Pancreas (tissue), 10 donors: ENCODE measurements at places on chromosomes 5 and 9. TPM values are rescaled to one million over a fixed set of nuclear protein-coding genes. Genes with fewer than 3 reads are reported as not detected.

DNA sequence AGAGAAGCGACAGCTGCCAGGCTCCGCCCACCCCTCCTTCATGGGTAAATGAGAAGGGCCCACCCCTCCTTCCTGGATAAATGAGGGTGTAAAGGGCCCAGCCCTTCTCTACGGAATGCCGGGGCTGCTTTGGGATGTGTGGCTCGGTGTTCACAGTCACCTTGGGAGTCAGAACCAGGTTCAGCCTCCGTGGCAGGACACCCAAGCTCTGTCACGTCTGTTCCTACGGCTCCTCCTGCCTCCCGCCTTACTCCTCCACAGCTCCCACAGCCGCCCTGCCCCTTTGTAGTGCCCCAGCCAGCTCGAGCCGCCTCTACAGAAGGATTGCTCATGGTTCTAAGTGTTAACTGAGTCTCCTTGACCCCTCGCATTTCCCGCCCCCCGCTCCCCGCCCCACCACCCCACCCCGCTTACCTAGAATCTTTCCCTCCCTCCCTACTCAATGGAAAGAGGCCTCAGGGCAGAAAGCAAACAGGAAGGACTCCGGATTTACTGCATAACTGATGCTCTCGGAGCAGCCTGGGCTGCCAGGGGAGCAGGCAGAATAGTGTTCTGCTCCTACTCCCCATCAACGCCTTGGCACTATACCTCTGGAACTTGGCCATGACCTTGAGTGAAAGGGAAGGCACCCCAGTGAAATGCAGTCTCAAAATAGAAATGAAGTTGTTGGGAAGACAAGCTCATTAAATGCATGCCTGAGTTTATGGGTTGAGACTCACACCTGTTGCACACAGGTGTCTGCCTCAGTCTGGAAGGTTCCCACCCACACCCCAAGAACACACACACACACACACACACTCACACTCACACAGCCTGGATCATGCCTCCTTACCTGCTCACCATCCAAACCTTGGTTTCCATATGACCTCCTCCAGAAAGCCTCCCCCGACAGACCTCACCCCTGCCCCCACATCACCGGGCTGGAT lies 59.6 kb downstream of the NEURL1B start:
- H3K27ac ChIP-seq = no peak overlapping the region
- H3K4me1 ChIP-seq = no peaks in the 10 kb centered on the region
- H3K36me3 ChIP-seq = no peaks in the 10 kb centered on the region
- H3K27me3 ChIP-seq = no peaks in the 10 kb centered on the region
- DNase-seq = peak; percentile 48

DNA sequence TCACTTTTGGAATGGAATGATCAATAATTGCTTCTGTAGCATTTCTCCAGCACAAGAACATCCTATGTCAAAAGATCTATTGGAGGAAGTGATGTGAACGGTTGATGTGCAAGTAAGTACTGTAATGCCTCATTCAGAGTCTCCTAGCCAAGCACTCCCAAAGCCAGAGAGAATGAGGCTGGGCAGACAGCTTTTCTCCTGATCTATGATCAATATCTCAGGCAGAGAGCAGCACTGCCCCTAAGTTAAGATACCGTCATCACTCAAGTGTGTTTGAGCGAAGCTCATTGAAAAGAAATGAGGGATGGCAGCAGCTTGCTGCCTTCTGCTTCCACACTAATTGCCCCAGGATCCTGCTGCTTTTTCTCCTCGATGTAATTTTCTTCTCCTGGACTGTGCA lies 324.1 kb upstream of the GRAMD2B start:
- H3K36me3 ChIP-seq = no peaks in the 10 kb centered on the region
- no peaks in the 10 kb centered on the region for H3K27me3 ChIP-seq
- no peak overlapping the region for H3K27ac ChIP-seq
- no peak overlapping the region for H3K4me3 ChIP-seq

- no peaks in the 10 kb centered on the region for H3K27me3 ChIP-seq
- H3K4me1 ChIP-seq = no peaks in the 10 kb centered on the region
- H3K4me3 ChIP-seq = no peak overlapping the region
- no peak overlapping the region for H3K27ac ChIP-seq
- DNase-seq = no peak
Measured at GRCh38 chr5:94690778-94691177, 72.3 kb downstream of the SLF1 start.

DNA sequence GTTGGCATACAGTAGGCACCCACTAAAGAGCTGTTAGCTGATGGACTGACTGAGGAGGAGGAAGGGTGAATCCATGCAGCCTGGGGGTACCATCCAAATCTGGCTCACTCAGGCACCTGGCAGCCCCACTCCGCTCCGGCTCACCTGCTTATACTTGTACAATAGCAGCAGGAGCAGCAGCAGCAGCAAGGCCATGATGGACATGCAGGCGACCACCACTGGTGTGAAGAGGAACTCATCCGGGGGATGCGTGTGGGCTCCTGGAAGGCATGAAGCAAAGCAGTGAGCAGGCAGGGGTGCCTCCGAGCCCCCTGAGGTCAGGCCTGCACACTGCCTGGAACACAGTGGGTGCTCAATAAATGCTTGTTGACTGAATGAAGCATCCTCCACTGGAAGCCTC lies 18.3 kb downstream of the CSF1R start:
- H3K36me3 ChIP-seq = no peaks in the 10 kb centered on the region
- H3K4me3 ChIP-seq = no peak overlapping the region
- H3K27ac ChIP-seq = no peak overlapping the region
- no peaks in the 10 kb centered on the region for H3K4me1 ChIP-seq

DNA sequence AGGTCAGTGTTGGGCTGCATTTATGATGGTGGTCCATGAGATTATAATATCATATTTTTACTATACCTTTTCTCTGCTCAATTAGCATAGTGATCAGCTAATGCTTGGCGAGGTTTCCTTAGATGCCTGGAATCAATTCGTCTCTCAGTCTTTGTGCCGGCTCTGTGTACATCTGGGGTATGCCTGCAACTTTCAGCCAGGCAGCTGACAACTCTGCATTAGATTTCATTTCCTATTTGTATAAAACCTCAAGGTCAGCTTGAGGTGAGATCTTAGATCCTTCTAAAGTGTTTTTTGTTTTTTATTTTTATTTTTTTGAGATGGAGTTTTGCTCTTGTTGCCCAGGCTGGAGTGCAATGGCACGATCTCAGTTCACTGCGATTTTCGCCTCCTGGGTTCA lies 86.8 kb downstream of the MELK start:
- no peak overlapping the region for H3K27ac ChIP-seq
- no peak overlapping the region for H3K4me3 ChIP-seq
- no peaks in the 10 kb centered on the region for H3K36me3 ChIP-seq
- no peaks in the 10 kb centered on the region for H3K4me1 ChIP-seq

DNA sequence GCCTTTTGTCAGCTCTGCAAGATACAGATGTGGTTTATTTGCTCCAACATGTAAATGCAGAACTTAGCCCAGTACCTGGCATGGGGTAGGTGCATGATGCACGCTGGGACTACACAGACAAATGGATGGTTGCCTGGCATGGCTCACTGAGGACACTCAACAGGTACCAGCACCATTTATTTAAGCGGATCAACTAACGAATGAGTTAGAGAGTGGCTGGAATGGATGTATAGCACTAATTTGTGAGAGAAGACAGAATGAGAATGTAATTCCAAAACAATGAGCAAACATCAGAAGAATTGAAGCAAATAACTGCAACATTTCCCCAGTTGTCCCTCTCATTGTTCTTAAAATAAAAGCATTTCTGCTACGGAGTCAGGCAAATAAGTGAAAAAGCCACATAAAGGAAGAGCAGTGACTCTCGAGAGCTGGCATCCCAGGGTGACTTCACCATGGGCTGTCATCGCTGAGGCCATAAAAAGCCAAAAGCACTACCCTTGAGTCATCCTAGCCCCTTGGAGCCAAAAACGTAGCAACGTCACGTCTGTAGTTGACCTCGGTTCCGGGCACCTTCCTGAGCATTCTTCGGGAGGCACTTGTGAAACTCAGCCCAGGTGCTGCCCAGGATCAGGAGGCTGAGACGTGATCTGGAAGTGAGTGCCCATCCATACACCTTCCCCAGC lies 290.3 kb downstream of the NSG2 start:
- no peaks in the 10 kb centered on the region for H3K36me3 ChIP-seq
- H3K4me3 ChIP-seq = no peak overlapping the region
- H3K27ac ChIP-seq = no peak overlapping the region
- H3K27me3 ChIP-seq = no peaks in the 10 kb centered on the region
- DNase-seq = no peak

DNA sequence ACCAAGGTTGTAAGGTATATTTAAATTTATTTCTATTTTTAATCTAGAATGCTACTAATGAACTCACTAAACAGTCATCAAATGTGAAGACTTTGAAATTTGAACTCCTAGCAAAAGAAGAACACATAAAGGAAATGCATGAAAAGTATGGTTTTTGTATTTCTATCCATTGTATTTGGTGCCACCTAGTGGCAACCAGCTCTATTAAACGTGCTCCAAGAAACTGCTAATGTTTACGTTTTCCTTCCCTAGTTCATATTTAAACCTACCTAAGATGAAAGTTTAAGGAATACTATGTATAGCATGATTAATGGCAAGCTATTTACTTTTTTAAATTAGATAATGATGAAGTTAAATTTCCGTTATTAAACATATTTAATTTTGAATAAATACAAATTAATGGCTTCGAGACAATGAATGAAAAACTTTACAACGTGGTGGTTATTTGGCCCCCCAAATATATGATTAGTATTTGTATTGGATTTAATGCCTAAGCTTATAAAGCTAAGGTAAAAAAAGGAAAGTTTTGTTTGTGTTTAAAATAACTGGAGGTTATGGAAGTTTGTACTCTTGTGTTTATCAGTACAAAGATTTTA lies 115.9 kb upstream of the SH3GL2 start:
- H3K4me3 ChIP-seq = no peak overlapping the region
- DNase-seq = peak; percentile 33
- H3K36me3 ChIP-seq = no peaks in the 10 kb centered on the region
- H3K4me1 ChIP-seq = no peaks in the 10 kb centered on the region
- no peaks in the 10 kb centered on the region for H3K27me3 ChIP-seq

GRCh38 chr5:72651779-72652178 lies 144.6 kb upstream of the ZNF366 start:
- no peak overlapping the region for H3K4me3 ChIP-seq
- no peak for DNase-seq

LCN6 gene
- total RNA-seq = not detected

MCC gene
- total RNA-seq = 4.4 TPM

DOCK8 gene
- 11.1 TPM for total RNA-seq
